ENCODE measurements at places on chromosomes 4 and X.

- no peak for DNase-seq
Measured at GRCh38 chr4:102843273-102843672, 15.9 kb upstream of the UBE2D3 start.

DNA sequence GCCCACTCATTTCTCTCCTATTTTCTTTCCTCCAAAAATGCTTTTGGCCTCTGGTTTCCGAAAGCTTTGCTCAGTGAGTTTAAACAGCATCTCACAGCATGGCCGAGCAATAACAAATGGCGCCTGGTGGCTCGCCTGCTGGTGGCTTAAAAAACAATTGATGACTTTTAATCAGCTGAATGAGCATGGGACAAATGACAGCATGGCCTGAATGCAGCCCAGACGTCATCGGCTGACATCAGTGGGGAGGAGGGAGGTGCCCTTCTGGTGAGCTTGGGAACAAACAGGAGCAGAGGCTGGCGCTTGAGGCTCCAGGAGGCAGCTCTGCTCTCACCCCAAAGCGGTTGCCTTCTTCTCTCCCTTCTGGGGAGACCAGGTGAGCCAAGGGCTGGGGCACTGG, 286.4 kb downstream of the BCOR start:
- no peak for DNase-seq

- DNase-seq, result no peak
Measured at GRCh38 chrX:1911401-1912128, 296.7 kb downstream of the ASMT start.

DNA sequence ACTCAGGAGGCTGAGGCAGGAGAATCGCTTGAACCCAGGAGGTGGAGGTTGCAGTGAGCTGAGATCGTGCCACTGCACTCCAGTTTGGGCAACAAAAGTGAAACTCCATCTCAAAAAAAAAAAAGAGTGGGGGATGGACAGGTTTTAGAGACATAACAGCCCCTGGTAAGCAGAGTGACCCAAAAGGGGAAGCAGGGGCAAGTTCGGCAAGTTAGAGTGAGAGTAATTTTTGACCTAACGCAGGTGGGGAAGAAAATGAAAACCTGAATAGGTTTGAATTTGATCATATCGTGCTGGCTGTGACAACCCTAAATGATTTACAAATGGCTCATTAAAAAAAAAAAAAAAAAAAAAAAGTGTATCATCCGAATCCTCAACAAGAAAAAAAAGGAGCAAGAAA, 25.7 kb upstream of the TMEM131L start:
- peak; percentile 80 for DNase-seq

GRCh38 chrX:12972243-12972642, 2.7 kb upstream of the TMSB4X start:
- DNase-seq, result no peak

DNA sequence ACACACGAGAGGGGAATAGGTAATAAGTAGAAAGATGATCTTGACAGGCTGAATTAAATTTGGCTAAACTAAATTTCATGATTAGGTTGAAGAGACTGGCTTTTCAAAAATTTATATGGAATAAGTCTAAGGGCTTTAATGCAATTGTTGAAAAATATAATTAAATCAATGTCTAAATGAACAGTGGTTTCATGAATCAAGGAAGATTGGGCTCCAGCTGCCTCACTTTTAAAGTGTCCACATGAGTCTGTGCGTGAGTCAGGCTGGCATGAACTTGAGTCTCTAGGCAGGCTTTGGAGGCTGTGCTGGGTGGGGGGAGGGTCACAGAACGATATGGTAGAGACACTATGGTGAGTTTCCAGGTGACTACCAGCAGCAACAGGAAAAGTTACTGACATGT, 111.9 kb downstream of the SORBS2 start:
- DNase-seq, result no peak

- no peak for DNase-seq
Measured at GRCh38 chr4:86506591-86506990, 87.5 kb upstream of the PTPN13 start.

DNA sequence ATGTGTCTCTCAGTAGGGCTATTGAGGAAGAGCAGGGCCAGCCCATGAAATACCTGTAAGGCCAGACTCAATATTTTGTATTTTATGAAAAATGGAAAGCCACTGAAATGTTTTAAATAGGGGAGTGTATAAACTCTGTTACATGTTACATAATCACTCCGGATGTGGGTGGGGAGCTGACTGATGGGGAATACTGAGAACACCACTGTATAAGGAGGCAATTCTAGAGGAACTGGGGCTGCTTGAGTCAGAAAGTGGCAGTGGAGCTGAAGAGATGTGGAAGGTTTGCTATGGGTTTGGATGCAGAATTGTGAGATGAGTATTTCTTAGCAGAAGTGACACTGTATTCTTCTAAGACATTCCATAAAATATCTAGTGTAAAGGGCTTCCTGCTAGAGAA, 647.8 kb upstream of the LCORL start:
- no peak for DNase-seq

DNA sequence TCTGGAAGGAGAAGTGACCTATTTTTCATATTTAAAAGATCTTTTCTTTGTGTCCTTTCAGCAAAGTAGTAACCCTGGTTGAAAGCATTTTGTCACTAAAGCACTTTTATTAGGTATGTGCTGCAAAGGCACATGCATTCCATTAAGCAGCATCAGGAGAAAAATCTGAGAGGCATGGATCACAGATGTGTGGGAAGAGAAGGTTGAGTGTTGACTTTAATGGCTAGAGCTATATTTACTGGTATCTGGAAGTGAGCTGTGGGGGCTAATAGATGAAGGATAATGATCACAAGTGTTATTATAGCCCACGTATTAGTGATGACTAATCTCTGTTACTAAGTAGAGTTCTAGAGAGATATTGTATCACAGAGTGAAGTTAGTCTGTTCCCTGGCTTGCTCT, 1520.7 kb downstream of the ARAP2 start:
- DNase-seq, result no peak

DNA sequence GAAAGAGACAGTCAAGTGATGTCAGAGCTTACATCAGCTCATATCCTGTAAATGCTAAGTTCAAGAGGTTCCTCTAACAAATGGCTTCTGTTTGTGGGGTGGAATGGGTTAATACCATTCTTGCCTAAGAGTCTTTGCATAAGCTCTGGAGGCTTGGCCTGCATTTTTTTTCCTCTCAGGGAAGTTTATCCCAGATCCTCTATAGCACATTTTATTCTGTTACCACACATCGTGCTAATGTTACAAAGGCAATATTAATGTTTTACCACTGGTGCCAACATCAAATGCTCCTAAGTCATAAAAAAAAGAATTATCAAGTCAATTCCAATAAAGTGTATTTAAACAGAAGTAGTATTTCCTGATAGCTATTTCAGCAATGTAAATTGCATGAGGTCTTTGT, 2.9 kb upstream of the ADH6 start:
- no peak for DNase-seq

- DNase-seq, result no peak
Measured at GRCh38 chr4:38560768-38561558, 103.0 kb upstream of the KLF3 start.

DNA sequence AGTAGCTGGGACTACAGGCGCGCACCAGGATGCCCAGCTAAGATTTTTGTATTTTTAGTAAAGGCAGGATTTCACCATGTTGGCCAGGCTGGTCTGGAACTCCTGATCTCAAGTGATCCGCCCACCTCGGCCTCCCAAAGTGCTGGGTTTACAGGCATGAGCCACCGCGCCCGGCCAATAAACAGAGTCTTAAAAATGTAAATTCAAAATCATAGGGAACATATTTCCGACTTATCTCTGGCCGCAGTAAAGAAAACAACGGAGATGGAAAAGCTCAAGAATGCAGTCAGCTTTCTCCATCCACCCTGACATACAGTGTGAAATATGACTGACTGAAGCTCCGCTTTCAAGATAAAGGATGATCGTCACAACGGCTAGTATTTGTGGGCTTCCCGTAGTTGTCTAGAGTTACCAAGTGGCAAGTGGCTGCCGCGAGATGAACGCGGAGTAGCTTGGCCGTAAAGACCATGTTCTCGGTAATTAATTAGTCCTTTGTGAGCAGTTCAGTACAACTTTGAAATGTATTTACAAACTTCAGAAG, 495.1 kb upstream of the FAT1 start:
- DNase-seq, result no peak

- DNase-seq, result no peak
Measured at GRCh38 chr4:55117511-55117910, 7.9 kb downstream of the KDR start.

DNA sequence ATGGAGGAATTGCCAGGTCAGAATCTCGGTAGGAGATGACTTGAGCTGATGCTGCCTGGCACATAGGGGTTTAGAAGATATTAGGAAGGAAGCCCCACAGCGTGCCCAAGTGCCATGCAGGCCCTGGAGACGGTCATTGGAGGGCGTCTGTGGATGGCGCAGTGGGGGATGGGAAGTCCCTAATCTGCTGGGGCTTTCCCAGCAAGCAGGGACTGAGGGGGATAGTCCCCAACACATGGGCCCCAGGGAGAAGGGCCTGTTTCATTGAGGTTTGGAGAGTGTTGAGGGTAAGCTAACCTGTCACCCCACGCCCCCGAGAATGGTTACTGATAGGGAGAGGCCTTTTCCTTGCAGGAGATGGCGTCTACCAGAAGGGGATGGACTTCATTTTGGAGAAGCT, 7.8 kb downstream of the TAFAZZIN start:
- no peak for DNase-seq

- no peak for DNase-seq
Measured at GRCh38 chrX:34848281-34848680, 94.3 kb upstream of the FAM47B start.

GRCh38 chr4:16079046-16079445, 4.8 kb downstream of the PROM1 start:
- DNase-seq, result no peak

- DNase-seq, result no peak
Measured at GRCh38 chr4:120517966-120518365, 404.6 kb downstream of the PRDM5 start.

- no peak for DNase-seq
Measured at GRCh38 chr4:32032136-32032672, 1312.0 kb downstream of the PCDH7 start.

DNA sequence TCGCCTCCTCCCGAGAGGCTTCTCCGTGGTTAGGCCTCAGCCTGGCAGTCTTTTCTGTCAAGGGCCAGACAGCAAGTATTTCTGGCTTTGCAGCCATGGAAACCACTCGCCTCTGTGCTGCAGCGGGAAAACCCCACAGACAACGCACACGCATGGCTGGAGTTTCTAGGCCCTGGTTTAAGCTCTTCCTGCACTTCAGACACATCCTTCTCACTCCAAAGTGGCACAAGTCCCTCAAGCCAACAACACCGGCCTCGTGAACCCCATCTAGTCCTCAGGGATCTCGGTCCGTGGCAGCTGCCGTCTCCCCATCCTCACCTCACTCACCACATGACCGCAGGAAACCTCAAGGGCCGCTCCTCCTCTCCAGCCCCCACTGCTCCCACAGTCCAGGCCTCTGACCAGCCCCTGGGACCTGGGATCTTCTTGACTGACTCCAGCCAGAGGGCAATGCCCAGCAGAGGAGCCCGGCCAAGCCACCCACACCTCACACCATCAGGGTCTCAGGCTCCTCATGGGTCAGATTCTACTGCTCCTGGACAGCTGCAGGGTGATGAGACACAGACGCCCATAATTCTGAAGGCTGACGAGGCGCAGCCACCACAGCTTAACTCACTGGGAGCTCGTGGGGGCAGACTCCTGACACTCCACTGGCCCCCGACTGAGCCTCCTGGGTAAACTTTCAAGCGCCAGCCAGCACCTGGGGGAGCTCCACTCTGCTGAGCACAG, 21.7 kb downstream of the LETM1 start:
- DNase-seq, result no peak

DNA sequence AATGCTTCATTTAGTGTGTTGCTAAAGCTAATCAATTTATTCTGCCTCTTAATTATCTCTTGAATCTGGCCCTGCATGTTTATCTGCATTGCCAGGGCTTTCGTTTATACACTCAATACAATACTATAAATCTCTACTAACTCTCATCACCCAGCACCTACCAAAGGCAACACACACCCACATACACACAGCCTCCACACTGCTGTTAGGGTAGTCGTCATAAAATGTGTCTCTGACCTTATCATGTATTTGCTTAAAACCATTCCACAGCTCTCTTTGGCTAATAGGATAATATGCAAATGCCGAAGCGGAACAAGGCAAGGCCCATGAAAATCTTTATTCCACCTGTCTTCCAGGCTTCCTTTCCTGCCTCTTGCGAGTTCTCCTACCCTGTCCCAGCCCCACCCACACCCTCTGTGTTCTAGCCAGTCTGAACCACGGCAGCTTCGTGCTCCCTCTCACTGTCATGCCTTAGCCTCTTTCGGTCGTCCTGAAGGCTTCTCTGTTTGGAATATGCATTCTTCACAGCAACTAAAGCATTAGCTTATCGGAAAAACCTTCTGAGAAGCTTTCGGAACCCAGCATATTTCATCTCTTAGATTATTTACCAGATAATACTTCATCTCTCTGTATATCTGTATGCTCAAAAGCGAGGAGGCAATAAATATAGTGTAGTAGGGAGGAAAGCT, 333.5 kb downstream of the TENM3 start:
- no peak for DNase-seq

GRCh38 chrX:74147439-74147838, 156.5 kb upstream of the ZCCHC13 start:
- DNase-seq, result no peak

GRCh38 chr4:33724685-33725084, 2519.6 kb downstream of the ARAP2 start:
- no peak for DNase-seq

DNA sequence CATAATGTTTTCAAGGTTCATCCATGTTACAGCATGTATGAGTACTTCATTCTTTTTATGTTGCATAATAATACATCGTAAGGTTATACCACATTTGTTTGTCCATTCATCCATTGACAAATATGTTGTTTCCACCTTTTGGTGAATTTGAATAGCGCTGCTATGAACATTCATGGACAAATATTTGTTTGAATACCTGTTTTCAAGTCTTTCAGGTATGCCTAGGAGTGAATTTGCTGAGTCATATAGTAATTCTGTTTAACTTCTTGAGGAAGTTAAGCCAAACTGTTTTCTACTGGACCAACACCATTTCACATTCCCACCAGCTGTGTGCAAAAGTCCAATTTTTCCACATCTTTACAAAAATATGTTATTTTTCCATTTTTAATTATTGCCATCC, 31.5 kb downstream of the IRS4 start:
- no peak for DNase-seq

DNA sequence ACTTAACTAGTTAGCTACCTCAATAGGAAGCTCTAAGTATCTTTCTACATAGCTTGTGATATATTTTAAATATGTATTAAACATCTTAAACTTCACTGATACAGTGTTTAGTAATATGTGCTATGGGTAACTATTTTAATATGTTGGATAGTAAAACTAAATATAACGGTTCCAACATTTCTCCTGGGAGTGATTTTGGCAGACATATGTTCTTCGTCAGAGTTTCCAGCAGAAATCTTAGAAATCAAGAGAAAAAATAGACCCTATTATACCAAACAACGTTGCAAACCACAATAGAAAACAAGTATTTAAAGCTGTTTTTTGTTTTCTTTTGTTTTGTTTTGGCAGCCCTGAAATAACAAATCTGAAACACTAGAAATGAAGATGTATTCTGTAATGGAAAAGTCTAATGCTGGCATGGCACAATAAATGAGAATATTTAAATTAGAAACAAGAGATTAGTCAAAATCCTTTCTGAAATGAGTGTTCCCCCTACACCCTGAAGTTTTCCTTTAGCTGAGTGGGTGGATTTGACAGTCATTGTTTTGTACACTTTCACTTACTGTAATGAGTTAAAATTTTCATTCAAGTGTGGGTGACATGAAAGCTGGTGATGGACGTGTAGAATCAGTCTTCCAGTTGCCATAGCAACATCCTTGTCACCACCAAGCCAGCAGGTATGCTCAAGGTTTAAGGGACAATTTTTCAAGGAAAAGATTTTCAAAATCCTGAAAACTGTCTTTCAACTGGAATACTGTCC, 233.5 kb downstream of the SCFD2 start:
- no peak for DNase-seq

- peak; percentile 75 for DNase-seq
Measured at GRCh38 chrX:40174854-40175510, 77.2 kb upstream of the BCOR start.

Measured in OCI-LY7 (cell line).